ENCODE measurements at places on chromosomes 2 and 18.

GRCh38 chr2:97950329-97951154 is 45.2 kb downstream of the TMEM131 start:
- DNase-seq, result peak; percentile 12

GRCh38 chr2:136178941-136179601 is 61.1 kb upstream of the CXCR4 start:
- DNase-seq, result no peak

- DNase-seq, result peak; percentile 69
These were observed 117.3 kb upstream of the STON1 start for GRCh38 chr2:48412443-48413250.

- DNase-seq, result no peak
These were observed 3.8 kb downstream of the GALNT5 start for GRCh38 chr2:157261199-157261782.

- no peak for DNase-seq
These were observed 114.2 kb upstream of the SULT1C3 start for GRCh38 chr2:108125581-108125980.

DNA sequence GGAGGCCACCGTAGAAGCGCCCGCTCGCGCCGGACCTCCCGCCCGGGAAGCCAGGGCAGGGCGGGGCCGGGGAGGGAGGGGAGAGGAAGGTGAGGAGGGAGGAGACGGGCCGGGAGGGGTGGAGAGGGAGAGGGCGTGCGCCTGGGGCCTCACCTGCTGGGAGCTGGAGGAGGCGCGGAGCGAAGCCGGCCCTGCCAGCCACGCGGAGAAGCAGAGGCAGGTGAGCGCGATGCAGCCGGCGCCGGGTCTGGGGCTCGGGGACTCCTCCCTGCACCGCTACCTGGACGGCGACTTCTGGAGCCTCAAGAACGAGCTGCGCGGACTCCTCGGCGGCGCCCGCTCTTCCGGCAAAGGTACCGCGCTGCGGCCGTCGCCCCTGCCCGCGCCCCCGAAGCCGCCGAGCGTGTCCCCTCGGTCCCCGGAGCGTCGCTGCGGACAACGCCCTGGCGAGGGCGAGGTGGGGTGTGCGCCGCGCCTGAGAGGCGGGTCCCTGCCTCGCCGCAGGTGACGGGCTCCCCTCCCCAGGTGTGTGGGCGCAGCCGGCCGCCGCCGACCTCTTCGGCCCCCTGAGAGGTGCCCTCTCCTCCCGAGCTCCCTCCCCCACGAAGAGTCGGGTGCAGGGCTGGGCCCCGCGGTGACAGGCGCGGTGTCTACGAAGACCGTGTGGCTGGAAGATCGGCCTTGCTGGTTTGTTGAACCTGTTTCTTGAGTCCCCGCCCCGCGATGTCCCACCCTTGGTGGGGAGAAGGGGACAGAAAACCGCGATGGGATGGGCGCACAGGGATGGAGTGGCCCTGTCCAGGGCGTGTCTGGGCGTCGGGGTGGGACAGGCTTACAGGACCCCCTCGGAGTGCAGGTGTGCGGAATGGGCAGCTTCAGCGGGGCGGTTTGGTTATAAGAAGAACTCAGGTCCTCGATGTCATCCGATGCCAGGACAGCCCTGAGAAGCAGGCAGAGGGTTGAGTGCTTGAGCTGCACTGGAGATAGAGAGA is at the start of gene ACOXL:
Gene ACOXL, plus strand, starts transcription at position 152 of the 992 bp plus-strand sequence. CDS start 35,817 bp downstream, outside the sequence.
- no peak for DNase-seq

DNA sequence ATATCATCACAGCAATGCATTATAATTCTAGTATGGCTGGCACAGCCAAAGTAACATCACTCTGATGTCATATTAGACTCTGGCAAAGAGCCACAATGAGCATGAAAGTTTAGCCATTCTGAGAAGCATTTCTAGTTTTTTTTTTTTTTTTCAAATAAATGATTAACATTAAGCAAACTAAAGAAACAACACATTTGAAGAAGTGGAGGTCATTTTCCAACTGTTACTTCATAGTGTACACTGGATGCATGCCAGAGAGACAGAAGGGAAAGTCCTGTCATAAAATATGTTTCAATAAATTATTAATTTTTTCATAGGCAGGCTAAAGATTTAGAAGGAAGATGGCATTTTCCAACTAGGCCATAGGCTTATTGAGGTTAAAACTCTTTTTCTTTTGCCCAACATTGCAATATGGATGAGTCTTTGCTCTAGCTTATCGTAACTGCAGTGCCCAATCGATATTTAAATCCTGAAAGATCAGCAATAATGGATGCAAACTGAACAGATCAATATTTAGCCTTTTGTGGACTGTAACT is 1630.4 kb upstream of the ACVR2A start:
- DNase-seq, result no peak

DNA sequence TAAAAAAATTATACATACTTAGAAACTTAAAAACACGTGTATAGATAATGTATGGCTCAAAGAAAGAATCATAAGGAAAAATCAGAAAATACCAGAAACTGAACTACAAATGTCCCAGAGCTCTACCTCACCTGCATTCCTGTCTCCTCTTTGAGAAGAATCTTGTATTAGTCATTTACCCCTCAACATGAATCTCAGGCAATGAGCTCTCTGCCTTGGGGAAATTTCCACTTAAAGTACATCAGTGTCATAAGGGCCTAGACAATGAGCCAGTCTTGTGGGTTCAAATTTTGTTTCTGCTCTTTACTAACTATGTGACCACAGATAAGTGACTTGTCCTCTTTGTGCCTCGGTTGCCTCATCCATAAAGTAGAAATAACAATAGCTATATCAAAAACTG is 40.1 kb downstream of the SCG2 start:
- no peak for DNase-seq

DNA sequence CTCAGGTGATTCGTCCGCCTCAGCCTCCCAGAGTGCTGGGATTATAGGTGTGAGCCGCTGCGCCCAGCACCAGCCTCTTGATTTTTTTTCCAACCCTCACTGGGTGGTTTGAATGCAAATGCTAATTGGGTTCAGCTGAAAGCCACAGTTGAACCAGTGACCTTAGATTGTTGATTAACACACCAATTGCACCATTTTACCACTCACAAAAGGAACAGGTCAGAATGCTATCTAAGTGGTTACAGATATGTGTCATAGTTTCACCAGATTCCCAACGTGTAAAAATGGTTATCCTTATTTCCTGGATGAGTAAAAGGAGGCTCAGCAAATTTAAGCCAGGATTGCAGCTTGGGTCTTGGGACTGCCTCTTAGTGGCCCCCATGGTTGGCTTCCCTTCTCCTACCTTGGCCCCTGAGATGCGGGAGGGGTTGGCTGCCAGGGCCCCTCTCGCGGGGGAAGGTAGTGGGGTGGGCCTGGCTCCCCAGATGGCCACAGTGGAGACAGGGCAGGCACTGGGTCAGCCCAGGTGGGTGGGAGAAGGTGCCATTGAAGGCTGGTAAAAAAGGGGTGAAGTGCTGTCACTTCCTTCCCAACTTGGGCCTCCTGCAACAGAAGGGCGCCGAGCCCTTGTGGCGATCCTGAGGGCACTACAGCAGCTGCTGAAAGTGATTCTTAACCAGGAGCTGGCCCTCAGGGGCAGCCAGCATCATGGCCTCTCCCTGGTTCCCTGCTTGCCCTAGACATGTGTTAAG is 164.9 kb upstream of the HAAO start:
- DNase-seq, result no peak

DNA sequence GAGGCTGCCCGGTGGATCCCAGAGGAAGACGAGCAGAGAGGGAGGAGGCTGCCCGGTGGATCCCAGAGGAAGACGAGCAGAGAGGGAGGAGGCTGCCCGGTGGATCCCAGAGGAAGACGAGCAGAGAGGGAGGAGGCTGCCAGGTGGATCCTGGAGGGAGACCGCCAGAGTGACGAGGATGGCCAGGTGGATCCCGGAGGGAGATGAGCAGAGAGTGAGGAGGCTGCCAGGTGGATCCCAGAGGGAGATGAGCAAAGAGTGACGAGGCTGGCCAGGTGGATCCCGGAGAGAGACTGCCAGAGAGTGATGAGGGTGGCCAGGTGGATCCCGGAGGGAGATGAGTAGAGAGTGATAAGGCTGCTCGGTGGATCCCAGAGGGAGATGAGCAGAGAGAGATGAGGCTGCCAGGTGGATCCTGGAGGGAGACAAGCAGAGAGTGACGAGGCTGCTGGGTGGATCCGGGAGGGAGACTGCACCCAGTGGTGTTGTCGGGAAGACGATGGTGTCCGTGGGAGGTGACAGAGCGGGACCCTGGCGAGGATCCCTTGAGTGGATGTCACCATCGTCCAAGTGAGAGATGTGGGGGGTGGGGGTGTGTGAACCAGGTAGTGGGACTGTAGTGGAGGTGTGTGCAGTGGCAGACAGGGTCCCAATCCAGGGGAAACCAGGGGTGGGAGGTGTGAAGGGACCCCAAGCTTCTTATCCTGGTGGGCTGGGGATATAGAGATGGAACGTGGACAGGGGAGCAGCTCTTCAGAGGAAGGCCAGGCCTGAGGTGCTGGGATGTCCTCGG is 22.3 kb downstream of the DCDC2C start:
- DNase-seq, result no peak
